A549 (cell line): ENCODE measurements at places on chromosomes 7 and 10.

- DNase-seq: no peak
Observed at GRCh38 chr7:52270301-52270700, 765.1 kb upstream of the POM121L12 start.

DNA sequence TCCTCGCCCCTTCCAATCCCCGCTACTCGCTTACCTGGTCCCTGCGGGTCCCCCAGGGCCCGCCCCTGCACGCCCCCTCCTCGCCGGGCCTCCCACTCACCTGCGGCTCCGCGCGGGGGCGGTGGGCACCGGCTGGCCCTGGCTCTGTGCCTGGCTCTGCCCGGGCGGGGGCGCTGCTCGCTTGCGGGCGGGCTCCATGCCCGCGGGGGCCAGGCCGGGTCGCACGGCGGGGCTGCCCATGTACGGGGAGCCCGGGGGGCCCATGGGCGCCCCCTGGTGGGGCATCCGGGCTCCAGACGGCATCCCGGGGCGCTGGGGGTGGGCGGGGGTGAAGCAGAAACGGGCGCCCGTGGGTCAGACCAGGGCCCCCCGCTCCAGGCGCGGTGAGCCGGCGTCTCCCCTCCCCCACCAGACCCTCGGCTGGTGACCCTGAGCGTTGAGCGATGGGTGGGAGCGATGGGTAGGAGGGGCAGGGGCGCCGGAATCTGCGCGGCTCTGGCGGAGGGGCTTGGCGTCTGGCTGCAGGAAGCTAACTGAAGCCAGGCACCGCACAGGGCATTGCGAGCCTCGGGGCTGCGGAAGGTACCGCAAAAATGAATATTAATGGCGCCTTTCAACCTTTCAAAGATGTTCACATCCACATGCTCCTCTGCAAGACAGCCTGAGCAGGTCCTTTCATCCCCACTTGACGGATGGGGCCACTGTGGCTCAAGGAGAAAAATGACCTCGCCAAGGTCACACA is 3.0 kb downstream of the SMARCD3 start:
- no peak for DNase-seq

DNA sequence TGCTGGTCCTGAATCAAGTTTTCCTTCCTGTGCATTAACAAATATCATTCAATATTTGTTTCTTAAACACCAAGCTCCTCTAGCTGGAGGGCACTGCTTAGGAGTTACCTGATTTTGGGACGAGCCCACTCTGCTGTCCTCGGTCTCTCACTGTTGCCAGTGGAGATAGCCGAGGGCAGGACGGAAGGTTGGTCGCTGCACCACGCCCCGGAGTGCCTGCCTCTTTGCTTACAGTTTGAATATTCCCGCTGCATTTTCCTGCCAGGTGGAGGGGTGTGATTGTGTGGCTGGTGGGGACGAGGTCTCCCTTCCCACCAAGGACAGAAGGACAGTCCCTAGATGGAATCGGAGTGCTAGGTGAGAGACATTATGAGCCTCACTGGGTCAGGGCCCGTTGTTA is 201.5 kb downstream of the DNAJB6 start:
- DNase-seq: no peak

DNA sequence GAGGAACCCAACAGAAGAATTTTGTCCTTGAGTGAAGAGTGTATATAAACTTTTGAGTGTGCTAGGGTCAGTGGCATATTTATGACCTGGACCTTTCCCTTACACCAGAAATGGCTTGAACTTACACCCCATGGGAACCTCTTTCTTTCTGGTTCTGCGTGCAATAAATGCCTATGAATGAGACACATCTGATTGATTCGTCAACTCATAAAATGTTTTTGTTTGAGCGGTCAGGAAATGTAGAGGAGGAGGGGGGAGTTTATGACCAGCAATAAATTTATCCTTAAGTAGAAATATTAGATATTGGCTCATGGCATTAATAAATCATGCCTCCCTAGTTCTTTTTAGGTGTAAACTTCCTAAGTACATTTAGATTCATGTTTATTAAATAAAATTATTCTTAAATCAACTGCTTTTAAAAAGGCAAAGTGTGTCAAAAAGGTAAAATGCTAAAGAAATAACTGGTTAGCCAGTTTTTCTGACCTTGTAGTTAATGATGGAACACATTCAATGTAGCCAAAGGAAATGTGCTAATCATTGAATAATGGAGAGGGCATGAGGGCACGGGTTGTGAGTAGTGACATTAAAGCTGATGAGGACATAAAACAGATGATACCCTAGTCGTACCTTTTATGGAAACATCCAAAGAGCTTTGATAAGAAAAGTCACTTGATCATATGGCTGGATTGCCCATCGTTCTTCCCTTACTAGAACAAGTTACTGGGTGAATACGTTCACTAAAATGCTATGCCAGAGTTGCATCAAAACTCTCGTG is 13.6 kb upstream of the NUP42 start:
- no peak for DNase-seq

DNA sequence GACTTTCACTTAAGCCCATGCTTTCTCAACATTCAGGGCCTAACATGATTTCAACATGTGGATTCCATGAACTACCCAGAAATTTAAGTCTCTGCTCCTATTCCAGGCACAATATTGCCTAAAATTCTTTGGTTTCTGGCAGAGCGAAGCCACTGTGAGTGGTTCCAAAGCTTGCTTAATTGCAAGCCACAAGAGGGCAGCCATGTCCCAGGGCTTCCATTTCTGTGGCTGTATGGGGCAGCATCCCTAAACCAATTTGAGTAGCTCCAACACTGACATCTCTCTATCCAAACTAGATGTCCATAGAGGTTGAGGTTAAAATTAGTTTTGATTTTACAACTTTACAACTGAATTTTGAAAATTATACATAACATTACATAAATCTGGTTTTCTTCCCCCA is 56.3 kb upstream of the MDFIC start:
- DNase-seq: peak; percentile 6

DNA sequence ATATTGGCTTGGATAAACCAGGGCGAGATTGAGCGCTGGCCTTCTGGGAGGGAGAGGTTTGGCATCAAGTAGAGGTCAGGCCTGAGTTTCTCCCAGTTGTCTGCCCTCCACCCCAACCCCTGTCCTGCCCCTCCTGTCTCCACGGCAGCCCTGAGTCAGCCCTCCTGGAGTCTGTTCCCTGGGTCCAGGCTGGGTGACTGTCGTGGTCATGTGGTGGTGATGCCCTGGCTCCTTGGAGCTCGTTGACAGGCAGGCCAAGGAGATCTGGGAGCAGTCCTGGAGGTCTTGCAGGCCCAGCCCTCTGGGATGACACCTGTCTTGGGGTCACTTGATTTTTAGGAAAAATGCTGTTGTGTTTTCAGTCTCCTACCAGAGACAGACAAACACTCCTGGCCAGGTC is 53.6 kb upstream of the PODXL start:
- no peak for DNase-seq

DNA sequence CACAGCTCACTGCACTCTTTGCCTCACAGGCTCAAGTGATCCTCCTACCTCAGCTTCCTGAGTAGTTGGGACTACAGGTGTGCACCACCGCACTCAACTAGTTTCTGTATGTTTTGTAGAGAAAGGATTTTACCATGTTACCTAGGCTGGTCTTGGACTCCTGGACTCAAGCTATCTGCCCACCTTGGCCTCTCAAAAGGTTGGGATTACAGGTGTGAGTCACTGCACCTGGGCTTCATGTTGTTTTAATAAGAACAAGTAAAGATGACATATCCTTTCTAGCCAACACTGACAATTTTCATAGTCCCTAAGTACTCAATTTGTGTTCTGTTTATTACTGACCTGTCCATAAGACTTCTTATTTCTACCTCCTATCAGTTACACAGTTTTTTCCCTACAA is 16.8 kb downstream of the SEMA3C start:
- no peak for DNase-seq

DNA sequence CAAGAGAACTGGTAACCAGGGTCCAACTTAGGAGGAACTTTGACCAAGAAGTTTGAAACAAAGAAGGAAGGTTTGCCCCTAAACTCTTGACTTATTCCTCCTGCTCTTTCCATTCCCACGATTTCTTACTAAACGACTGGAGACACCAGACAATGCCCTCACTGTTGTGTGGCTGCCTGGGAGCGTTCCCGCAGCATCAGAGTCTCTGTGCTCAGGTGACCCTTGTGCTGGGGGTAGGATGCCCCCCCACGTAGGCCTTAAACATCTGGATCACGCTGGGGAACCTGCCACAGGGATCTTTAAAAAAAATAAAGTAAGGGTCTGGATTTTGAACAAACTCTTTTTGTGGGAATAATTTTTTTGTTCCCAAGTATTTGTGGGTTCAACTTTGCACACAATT is 30.1 kb upstream of the CTBP2 start:
- no peak for DNase-seq

DNA sequence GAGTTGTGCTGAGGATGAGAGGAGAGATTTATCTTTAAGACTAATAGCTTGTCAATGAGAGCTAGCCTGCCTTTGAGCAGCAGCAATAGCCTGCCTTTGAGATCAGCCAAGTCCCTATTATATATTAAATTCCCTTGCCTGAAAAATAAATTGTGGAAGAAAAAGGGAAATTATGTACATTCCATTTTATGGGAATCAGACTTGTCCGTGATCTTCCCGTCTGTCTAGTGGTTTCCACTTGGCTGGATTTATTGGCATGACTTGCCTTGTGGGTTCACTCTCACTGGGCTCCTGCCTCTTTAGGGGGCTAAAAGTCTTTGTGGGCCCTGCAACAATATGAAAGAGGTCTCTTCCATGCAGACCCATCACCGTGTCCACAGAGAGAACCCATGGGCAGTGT is 171.7 kb upstream of the FRMD4A start:
- DNase-seq: no peak

GRCh38 chr7:83271212-83272099 is 108.8 kb upstream of the PCLO start:
- no peak for DNase-seq

DNA sequence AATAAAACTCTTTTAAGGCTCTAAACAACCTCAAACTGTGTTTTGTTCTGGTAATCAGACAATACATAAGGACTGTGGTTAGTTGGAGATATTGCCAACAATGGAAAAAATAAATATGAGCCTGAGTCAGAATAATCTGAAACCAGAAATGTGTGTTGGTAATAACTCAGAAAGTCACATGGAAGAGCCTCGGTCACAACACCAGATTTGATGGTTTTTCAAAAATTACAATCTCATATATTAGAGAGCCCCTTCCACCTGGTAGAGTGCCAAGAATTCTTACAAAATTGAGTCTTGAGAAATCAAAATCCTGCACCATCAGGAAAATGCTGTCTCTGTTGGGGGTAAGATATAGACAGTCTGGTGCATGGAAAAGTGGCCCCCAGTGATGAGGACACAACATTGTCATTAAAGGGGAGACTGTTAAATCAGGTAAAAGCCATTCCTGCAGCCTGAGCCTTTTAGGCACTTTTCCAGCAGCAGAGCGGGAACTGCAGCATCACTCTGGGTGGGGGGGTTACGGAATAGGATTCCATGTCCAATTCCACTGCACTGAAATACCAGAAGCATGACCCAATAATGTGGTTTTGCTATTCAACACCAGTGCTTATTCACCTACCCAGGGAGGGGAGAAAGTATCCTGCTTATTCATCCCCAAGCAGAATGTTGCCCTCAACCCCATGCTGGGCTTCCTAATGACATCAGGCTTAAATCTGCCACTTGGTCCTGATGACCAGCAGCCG is 9.5 kb upstream of the ADAM12 start:
- peak; percentile 58 for DNase-seq

- DNase-seq: no peak
Observed at GRCh38 chr7:35571611-35572240, 123.2 kb downstream of the HERPUD2 start.

DNA sequence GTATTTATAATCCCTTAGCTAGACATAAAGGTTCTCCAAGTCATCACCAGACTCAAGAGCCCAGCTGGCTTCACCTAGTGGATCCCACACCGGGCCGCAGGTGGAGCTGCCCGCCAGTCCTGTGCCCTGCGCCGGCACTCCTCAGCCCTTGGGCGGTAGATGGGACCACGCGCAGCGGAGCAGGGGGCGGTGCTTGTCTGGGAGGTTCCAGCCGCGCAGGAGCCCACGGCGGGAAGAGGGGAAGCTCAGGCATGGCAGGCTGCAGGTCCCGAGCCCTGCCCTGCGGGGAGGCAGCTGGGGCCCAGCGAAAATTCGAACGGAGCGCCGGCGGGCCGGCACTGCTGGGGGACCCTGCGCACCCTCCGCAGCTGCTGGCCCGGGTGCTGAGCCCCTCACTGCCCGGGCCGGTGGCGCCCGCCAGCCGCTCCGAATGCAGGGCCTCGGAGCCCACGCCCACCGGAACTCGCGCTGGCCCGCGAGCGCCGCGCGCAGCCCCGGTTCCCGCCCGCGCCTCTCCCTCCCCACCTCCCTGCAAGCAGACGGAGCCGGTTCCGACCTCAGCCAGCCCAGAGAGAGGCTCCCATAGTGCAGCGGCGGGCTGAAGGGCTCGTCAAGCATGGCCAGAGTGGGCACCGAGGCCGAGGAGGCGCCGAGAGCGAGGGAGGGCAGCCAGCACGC is 675.6 kb downstream of the REEP3 start:
- no peak for DNase-seq

DNA sequence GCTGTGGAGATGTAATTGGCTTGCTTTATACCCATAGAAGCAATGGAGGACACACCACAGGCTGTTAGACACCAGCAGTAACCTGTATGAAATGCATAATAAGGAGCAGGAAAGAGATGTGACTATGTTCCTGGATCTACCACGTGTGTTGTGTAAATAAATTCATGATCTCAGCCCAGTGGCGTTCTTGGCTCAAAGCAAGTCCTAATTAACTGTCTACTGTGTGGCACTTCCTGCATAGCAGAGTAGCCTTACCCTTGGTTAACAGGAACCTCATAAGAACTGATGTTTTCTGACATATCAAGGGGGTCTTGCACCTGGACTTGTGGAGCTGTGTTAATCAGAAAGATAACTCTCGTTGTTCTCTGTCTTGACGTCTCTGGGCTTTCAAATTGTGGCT is 25.7 kb upstream of the FAM180A start:
- peak; percentile 52 for DNase-seq

GRCh38 chr10:93386631-93387369 is 95.3 kb downstream of the MYOF start:
- DNase-seq: no peak

DNA sequence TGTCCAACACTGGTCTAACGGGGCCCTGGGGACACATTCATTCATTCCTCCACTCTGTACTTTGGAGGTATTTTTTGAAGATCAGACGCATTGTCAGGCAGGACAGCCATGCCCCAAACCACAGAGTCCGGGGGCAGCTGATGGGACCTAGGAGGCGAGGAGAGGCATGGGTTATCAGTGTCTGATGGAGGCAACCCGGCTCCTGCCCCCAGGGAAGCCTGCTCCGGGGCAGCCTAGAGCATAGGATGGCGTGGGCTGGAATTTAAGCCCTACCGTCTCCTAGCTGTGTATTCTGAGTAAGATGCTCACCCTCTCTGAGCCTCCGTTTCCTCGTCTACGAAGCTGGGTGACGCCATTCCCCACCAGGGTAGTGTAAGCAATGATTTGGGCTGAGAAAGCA is 55.4 kb upstream of the ELN start:
- no peak for DNase-seq
